ENCODE measurements at places on chromosomes 3 and 15.

- no peak for DNase-seq
Observed at GRCh38 chr3:194156095-194156494, 20.1 kb downstream of the HES1 start.

GRCh38 chr3:128222796-128223385 lies 69.6 kb downstream of the EEFSEC start:
- no peak for DNase-seq

- no peak for DNase-seq
Observed at GRCh38 chr15:55816017-55816416, 73.1 kb upstream of the PRTG start.

DNA sequence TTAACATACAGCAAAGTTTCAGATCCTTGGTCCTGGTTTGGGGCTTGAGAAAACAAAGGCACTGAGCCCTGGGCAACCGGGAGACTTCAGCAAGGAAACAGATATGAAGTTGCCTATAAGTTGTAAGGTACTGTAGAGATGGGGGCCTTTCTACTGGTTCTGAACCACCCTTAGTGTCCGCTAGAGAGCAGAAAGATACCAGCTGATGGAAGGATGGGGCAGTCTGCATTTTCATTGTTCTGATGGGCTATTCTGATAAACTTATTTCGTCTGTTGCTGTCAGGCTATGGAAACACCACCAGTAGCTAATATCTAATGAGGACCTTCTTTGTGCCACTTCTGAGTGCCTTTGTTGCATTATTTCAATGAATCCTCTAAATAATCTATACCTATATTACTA lies 38.7 kb downstream of the FGD5 start:
- DNase-seq = no peak

- no peak for DNase-seq
Observed at GRCh38 chr3:112097378-112097777, 11.2 kb downstream of the C3orf52 start.

GRCh38 chr3:186217820-186218164 lies 108.9 kb upstream of the ETV5 start:
- DNase-seq = no peak

DNA sequence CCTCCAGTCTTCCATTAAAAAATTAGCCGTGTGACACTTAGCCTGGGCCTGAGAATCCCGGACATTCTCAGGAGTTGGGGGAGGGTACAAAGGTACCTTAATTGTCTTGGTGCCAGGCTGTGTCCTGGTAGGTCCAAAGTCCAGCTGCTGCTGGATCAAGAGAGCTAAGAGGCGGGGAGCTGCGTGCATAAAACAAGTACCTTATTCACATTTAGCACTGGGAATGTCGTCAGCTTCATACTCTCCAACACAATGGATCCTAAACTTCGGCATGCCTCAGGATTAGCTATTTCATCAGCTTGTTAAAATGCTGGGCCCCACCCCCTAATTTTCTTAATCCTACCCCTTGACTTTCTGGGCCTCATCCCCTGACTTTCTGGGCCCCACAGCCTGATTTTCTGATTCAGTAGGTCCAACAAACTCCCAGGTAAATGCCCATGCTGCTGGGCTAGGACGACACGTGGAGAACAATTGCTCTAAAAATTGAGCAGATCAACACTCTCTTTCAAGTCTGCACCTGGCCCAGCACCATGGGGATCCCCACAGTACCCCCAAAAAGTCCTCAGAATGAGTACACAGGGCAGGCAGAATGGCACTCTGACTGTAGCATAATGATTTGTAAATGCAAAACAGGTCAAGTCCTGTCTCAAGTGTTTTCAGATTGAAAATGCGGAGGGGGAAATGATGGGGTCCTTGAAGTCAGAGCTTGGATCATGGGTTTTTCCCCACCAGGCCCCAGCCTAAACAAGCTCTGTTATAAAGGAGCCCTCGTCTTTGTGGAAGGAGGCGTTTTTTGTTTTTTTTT lies 5.6 kb upstream of the AEN start:
- no peak for DNase-seq

GRCh38 chr3:51676102-51676640 lies 5.1 kb downstream of the TEX264 start:
- DNase-seq = no peak

DNA sequence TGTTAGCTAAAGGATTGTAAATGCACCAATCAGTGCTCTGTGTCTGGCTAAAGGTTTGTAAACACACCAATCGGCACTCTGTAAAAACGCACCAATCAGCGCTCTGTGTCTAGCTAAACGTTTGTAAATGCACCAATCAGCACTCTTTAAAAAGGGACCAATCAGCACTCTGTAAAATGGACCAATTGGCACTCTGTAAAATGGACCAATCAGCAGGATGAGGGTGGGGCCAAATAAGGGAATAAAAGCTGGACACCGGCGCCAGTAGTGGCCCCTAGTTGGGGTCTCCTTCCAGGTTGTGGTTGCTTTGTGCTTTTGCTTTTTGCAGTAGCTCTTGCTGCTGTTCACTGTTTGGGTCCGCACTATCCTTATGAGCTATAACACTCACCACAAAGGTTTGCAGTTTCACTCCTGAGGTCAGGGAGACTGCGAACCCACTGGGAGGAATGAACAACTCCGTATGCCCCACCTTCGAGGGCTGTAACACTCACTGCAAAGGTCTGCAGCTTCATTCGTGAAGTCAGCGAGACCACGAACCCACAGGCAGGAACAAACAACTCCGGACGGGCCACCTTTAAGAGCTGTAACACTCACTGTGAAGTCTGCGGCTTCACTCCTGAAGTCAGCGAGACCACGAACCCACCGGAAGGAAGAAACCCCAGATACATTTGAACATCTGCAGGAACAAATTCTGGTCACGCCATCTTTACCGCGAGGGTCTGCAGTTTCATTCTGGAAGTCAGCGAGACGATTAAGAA lies 1.1 kb upstream of the SUCLG2 start:
- DNase-seq = no peak

- DNase-seq = no peak
Observed at GRCh38 chr3:8493744-8494143, 7.9 kb upstream of the LMCD1 start.

GRCh38 chr3:124758851-124759635 lies 28.8 kb downstream of the UMPS start:
- no peak for DNase-seq

- no peak for DNase-seq
Observed at GRCh38 chr3:62332017-62332416, 41.3 kb downstream of the FEZF2 start.

GRCh38 chr3:69879051-69879450 lies 120.5 kb upstream of the SAMMSON start:
- no peak for DNase-seq

DNA sequence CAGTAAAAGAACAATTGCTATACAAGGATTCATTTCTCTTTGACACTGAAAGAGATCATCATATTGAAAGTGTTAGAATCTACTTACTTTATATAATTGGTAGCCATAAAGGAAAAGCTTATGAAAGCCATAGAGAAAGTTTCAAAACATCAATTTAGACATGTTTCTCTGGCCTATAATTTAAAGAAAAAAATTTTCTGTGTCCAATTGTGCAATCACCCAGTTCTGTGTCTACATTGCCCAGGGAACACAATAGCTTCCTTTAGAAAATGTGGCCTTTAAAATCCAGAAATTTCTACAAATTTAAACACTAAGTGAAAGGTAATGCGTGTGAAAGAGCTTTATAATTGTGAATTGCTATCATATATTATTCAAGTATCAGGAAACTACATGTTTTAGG lies 259.2 kb downstream of the GBE1 start:
- DNase-seq = no peak

GRCh38 chr3:114451561-114452018 lies 157.8 kb downstream of the TIGIT start:
- DNase-seq = no peak

- DNase-seq = no peak
Observed at GRCh38 chr15:71332431-71333004, 217.2 kb downstream of the THSD4 start.

GRCh38 chr3:188343894-188344293 lies 189.9 kb downstream of the LPP start:
- no peak for DNase-seq

DNA sequence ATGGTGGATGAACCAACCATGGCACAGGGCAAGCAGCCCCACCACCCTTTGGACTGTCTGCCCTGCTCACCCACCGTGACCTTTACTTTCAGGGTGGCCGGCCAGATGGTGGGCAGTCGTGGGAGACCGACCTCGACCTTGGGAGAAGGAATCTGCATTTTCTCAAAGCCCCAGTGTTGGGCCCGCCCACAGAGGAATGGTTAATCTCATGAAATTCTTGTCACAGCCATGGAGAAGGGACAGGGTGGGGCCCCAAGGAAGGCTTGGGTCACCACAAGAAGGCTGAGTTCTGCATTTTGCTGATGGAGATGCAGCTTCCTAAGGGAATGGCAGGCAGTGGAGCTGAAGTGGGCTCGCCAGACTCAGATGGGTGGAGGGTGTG lies 2.9 kb downstream of the PLXND1 start:
- no peak for DNase-seq

DNA sequence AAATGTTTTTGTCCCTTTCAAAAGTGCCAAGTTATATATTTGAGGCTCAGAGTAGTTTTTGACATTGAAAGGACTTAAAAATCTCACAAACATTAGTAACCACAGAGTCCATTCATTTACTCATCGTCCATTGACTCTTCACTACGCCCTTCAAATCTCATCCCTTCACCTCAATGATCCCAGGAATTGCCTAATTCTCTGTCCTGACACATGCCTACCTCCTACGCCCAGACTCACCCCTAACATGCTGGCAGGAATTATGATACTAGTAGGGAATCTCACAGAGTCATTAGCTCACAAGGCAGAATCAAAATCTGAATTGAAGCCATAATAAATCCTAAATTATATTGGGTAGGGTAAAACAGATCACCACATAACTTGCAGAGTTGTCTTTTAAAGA lies 410.1 kb downstream of the RAP2B start:
- no peak for DNase-seq

DNA sequence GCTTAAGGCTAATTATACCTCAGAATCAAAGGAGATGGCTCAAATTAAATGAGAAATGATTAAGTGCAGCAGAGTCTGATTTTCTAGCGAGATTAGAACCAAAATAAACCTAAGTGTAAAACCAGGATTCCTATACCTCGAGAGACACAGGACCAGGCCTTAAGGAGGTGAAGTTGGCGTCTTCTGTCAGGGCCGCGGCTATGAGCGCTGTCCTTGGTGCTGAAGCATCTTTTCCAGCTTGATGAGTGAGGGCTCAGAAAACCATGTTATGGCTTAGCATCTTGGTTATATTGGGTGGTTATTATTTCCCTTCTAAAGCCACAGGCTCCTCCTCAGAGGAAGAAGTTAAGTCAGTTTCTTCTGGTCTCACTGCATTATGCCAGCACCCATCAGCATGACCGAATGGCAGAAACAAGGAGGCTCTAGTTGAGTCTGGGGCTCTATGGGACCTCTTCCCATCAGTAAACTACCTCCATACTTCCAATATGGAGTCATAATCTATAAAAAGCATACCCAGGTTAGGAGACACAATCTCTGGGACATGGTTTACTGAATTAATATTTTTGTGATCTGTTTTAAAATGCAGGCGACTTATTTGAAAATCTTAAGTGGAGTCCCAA lies 120.1 kb upstream of the NMNAT3 start:
- no peak for DNase-seq

GRCh38 chr15:98620020-98620419 lies 28.3 kb upstream of the IGF1R start:
- DNase-seq = no peak

GRCh38 chr3:66469220-66469640 lies 31.6 kb downstream of the LRIG1 start:
- DNase-seq = no peak

- DNase-seq = no peak
Observed at GRCh38 chr15:74128785-74129585, 1.4 kb upstream of the ISLR2 start.

GRCh38 chr3:36738702-36739101 lies 25.7 kb downstream of the DCLK3 start:
- no peak for DNase-seq

GRCh38 chr15:91049378-91050127 lies 27.2 kb upstream of the VPS33B start:
- DNase-seq = no peak

- DNase-seq = no peak
Observed at GRCh38 chr3:12465836-12466225, 18.4 kb upstream of the TSEN2 start.

DNA sequence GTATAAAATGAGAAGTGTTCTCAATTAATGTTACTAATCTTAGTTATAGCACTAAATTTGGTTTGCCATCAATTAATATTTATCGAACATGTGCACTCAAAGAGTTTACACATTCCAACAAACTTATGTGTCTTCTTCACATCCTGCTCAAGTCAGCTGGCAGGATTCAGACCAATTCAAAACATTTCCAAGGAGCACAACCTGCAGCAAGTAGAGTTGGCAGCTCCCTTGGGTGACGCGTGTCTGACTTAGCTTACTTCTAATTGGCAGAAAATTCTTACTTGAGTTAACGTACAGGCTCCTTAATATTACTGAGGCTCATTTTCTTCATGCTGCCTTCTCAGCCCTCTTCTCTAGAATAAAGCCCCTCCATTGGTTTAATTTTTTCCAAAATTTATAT lies 110.4 kb upstream of the PFN2 start:
- DNase-seq = no peak

GRCh38 chr3:69724722-69725435 lies 14.4 kb upstream of the MITF start:
- DNase-seq = no peak

GRCh38 chr15:58285921-58286278 lies 145.9 kb upstream of the LIPC start:
- DNase-seq = no peak

DNA sequence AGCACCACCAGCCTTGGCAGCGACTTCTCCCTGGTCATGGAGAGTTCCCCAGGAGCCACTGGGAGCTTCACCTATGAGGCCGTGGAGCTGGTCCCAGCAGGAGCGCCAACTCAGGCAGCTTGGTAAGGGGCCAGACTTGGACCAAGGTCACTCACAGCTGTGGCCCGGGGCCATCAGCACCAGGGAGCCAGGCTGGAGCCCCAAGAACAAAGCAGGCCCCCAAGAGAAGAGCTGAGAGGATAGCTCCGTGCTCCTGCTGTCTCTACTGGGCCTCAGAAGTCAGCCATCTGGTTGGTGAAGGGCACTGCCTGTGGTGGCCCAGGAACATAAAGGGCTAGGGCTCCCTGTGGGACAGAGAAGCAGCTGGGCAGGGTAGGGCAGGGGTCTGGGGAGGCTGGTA lies 14.7 kb upstream of the CPNE9 start:
- no peak for DNase-seq

DNA sequence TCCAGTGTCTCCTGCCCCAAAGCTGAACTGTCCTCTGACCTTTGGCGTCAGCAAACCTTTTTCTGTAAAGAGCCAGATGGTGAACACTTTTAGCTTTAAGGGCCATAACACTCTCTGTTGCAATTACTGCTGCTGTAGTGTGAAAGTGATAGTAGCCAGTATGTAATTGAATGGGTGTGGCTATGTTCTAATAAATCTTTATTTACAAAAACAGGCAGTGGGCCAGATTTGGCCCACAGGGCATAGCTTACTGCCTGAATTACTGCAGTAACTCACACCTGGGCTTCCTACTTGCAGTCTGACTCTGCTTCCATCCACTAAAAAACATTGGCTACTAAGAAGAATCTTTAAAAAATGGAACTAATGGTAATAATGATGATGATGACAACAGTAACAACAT lies 68.0 kb upstream of the SLC6A11 start:
- DNase-seq = no peak

- DNase-seq = no peak
Observed at GRCh38 chr3:88467191-88467590, 317.4 kb downstream of the C3orf38 start.
